Sigmoid colon (tissue), 7 donors: ENCODE measurements at places on chromosomes 3 and 15. TPM values are rescaled to one million over a fixed set of nuclear protein-coding genes. Genes with fewer than 3 reads are reported as not detected.

The KNL1 gene
- total RNA-seq: 0.83 TPM

GRCh38 chr15:25731411-25731810, 131.7 kb downstream of the ATP10A start:
- no peaks in the 10 kb centered on the region for H3K27me3 ChIP-seq
- H3K4me3 ChIP-seq: no peak overlapping the region
- DNase-seq: no peak
- no peaks in the 10 kb centered on the region for H3K4me1 ChIP-seq
- no peaks in the 10 kb centered on the region for H3K36me3 ChIP-seq

DNA sequence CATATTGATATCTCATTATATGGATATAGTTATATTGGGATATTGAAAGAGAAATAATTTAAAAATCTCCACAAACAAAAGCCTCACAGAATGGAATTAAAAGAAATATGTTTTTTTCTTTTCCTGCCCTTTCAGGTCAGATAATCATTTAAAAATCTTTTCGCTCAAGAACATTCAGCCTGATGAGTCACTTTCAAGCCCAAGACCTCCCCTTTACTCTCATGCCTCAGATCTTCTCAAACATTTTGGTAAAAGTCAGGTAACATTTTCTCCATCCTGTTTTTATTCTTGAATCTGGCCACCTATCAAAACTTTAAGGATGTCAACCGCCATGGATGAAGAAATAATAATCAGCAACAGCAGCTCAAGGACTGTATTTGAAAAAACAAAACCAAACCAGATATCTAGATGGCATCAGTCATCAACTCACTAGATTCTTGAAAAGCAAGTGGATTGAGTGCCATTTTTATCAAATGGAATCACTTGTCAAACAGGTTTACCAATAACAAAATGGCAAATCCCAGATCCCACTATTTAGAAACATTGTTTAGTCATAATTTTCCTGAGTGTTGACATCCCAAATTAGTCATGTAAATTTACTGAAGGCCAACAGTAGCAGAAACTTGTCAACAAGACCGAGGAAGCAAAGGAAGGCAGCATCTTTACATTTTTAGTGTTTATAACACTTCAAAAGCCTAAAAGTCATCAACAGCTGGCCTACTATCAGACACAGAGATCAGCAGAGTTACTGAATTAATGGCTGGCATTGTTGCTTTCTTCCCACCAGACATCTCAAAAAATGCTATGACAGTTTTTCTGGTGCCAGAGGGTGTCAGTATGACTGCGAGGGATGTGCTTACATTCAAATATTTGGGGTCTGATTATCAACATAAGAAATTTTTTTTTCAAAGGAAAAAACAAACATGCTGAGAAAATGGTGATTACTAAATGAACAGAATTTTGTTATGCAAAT, 444.7 kb downstream of the MAGI1 start:
- no peaks in the 10 kb centered on the region for H3K36me3 ChIP-seq
- H3K27me3 ChIP-seq: no peaks in the 10 kb centered on the region
- H3K4me1 ChIP-seq: peaks cover 29% of the 10 kb centered on the region
- H3K4me3 ChIP-seq: no peak overlapping the region

DNA sequence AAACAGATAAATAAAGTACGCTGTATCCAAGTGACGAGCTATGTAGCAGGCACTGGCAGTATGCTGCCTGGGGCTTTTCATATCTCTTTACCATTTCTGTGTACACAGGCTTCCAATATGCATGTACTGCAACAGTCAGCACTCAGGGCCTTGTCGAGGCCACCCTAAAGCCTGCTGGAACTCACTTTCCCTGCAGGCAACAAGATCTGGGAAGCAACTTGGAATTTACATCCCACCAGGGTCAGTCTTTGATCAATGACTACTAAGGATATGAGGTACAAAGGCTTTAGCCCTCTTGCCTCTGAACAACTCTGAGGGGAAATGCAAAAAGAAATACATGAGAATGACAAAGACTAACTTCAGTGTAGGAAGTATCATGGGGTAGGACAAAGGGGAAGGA, 101.8 kb upstream of the ARL6 start:
- H3K36me3 ChIP-seq: no peaks in the 10 kb centered on the region
- H3K27ac ChIP-seq: no peak overlapping the region
- no peak overlapping the region for H3K4me3 ChIP-seq
- H3K27me3 ChIP-seq: no peaks in the 10 kb centered on the region
